ENCODE measurements at places on chromosomes 5 and 9.

DNA sequence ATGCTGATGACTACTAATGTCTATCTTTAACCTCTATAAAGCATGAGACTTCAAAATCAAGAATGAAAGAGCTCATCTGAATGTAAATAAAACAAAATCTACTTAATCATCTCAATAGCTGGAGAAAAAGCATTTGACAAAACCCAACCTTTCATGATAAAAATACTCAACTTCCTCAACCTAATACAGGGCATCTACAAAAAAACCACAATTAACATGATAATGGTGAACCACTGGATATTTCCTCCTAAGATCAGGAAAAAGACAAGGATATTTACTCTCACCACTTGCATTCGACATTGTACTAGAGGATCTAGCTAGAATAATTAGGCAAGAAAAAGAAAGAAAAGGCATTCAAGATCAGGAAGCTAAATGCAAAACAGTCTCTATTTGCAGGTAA, 49.3 kb downstream of the FAM169A start:
- DNase-seq: no peak

DNA sequence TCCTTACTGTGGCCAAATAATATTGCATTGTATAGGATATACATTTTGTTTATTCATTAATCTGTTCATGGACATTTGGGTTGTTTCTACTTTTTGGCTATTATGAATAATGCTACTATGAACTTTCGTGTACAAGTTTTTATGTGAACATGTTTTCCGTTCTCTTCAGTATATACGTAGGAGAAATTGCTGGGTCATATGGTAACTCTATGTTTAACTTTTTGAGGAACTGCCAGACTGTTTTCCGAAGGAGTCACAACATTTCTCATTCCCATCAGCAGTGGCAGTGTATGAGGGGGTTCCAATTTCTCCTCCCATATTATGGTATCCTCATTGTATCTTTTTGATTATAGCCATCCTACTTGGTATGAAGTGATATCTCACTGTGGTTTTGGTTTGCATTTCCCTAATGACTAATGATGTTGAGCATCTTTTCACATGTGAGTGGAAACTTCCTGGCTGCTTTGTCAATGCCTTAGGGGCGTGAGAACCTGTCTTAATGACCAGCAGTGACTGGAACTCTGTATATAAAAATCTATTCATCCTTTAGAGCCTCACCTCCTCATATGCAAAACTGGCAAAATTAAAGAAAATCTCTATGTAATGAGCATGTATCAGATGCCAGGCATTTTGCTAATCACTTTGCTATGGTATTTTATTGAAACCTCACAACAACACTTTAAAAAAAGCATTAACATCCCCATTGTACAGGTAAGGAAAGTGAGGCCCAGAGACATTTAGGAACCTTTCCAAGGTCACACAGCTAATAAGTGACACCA, 47.8 kb upstream of the TGFBR1 start:
- DNase-seq: peak; percentile 19

- DNase-seq: no peak
Measured at GRCh38 chr5:149229298-149229937, 42.2 kb upstream of the AFAP1L1 start.

DNA sequence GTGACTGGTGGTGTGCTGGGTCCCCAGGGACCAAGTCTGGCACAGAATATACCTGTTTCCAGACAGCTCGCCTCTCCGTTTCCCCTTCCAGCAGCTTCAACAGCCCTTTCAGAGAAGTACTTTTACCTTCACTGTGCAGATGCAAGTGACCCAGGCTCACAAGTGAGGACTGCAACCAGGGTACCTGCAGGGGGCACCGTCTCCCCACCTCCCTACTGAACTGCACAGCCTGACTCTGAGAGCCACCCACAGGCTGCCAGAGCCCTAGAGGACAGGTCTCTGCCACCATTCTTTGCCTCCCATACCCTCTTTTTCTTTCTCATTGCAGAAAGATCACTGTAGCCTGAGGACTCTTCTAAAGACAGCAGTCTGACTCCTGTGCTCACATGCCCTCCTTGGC, 15.4 kb downstream of the IL9 start:
- DNase-seq: peak; percentile 27

DNA sequence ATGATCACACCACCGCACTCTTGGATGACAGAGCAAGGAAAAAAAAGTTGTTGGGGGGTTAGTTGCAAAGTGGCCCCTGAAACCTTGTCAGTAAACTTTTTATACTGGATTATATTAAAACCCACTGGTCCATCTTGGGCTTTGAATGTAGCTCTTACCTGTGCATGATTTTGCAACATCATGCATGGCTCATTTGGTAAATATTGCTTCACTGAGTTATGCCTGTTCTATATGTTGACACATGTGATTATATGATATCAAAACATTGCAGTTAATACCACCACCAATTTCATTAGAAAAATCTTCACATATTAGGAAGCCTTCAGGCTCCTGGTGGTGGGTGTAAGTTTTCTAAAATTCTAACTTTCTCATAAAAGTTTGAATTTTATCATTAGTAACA, 41.9 kb downstream of the DYNC2I2 start:
- no peak for DNase-seq

GRCh38 chr5:167857321-167857720, 434.1 kb upstream of the WWC1 start:
- no peak for DNase-seq

DNA sequence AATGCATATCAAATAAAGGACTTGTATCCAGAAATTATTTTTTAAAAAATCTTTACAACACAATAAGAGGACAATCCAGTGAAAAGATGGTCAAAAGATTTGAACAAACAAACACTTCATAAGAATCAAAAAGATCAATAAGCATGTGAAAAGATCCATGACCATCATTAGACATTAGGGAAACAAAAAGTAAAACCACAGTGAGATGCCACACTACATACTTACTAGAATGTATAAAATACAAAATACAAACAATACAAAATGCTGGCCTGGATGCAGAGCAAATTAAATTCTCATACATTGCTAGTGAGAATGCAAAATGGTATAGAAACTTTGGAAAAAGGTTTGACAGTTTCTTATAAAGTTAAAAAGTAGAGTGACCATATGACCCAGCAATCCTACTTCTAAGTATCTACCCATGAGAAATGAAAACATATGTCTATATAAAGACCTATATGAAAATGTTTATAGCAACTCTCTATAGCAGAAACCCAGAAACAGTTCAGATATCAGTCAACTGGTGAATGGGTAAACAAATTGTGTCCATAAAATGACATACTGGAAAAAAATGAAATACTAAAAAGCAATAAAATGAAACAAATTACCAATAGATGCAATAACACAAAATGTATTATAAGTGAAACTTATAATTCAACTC, 426.1 kb downstream of the RAB3C start:
- no peak for DNase-seq

DNA sequence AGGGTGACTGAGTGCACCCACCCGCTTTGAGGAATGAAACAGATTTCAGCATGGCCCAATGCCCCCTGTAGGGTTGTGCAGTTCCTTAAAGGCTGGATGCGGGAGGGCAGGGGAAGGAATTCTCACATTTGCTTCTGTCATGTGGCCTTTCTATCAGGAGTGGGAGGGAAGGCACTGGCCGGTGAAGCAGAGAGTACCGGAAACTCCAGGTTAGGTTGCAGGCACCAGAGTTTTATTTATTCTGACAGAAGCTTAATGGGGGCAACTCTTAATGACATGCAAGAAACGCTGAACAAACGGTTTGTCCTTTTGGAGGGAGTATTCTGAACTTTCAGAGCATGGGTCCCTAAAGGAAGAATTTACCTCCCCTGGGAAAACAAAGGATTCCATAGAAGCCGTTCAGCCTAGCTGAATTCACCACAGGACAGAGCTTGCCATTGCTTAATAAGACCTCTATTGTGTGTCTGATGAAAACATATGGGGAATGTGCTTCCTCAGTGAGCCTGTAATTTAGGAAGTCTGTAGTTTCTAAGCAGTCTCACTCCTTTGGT, 44.1 kb upstream of the EQTN start:
- no peak for DNase-seq

- DNase-seq: no peak
Measured at GRCh38 chr5:159439002-159439401, 108.7 kb upstream of the IL12B start.

DNA sequence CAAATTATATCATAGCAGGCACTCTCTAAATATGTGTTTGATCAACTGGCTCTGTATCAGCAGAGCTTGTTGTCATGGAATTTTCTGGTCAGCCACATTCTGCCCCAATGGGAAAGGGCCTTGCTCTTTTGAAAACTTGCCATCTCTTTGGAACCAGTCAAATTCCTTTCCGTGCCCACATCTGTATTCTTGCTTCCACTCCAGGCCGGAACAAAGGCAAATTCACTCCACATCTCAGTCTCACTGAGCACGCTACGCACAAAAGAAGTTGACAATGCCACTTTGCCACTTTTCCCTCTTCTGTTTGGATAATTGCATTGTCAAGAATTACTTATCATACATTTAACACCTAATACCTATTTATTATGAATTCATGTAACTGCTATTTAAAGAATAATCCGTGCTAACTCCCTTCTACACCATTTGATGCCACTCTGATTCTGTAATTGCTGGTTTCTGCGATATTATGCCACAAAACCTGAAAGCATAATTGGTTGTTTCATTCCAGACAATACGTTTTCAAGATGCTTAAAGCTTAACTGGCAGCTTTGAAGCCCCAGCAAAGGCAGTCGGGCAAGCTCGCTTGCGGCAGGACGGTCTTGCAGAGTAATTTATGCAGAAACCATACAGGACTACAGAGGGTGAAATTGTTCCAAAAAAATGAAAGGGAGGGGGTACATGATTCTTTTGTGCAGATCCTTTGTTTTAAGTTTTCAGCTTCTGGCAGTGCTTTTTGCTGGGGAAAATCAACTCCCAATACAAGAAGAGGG, 277.7 kb downstream of the MSX2 start:
- no peak for DNase-seq

- no peak for DNase-seq
Measured at GRCh38 chr5:56155992-56156584, 77.0 kb downstream of the ANKRD55 start.

DNA sequence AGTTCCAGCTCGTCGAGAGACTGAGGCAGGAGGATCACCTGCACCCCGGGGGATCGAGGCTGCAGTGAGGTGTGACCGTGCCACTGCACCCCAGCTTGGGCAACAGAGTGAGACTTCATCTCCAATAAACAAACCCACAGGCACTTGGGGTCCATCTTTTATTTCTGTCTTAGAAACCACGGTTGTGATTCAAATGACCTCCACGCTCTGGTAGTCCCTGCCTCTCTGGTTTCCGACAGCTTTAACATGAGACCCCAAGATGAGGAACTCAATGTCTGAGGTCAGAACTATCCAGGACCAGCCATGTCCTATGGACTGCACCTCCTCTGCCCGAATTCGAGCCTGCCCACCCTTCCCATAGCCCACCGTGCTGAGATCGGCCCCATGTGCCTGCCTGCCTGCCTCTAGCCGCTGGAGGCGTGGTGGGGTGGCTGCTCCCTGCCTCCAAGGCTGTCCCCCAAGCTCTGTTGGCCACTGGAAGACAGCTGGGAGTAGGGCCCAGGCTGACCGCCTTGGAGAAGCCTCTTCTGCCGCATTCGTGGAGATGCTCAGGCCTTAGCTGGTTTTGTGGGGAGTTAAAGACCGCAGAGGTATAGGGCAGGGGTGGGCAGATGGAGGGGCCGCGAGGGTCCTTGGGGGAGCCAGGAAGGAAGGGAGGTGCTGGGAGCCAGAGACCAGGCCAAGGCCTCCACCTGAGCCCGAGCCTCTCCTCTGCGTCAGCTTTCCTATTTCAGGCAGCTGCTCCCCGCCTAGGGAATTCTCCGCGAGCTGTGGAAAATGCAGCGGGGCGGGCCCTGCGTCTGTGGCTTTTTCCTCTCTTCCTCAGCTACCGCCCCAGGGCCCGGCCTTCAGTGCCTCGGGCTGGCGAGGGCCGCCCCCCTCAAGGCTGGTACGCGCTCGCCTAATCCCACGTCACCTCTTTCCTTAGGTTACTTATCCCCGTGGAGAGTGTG, 6.9 kb upstream of the WDR5 start:
- DNase-seq: no peak

- no peak for DNase-seq
Measured at GRCh38 chr9:3675946-3676345, 150.1 kb upstream of the RFX3 start.

- DNase-seq: no peak
Measured at GRCh38 chr5:143456952-143457547, 53.6 kb upstream of the NR3C1 start.

GRCh38 chr9:79581388-79581787, 9.6 kb downstream of the TLE4 start:
- no peak for DNase-seq

DNA sequence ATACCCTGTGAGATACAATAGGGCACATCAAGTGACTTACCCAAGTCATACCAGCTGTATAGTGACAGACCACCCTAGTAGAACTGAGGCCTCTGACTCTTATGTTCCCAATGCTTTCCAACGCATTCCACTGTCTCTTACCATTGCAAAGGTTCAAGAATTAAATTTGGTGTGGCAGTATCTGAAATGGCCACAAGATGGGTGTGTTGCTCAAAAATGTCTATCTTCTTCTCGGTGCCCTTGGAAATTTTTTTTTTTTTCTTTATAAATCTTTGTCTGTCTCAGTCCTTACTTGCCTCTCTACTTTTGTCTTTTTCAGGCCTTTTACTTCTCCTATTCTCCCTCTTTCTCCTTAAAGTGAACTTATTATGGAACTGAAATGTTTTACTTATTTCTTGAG, 48.4 kb downstream of the GPR21 start:
- no peak for DNase-seq

GRCh38 chr5:146032911-146033310, 72.5 kb downstream of the PLAC8L1 start:
- no peak for DNase-seq

DNA sequence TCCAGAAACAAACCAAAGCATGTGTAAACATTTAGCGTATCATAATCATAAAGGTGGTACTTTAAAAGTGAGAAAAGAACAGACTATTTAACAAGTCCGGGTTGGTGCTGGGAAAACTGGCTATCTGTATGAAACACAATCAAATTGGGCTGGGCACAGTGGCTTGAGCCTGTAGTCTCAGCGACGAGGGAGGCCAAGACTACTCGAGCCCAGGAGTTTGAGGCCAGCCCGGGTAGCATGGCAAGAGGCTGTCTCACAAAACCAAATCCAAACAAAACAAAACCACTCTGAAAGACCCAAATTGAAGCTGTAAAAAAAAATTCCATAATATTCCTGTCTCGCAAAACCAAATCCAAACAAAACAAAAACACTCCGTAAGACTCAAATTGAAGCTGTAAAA, 4.3 kb downstream of the MRNIP start:
- no peak for DNase-seq

Measured in stimulated activated CD4-positive, alpha-beta T cell treated with anti-CD3 and anti-CD28 coated beads, Interleukin-2, amount 100 ng/mL, for 24 hours (primary cell).